ENCODE measurements at places on chromosomes 1 and 21.

GRCh38 chr1:76105372-76105771 lies 30.8 kb downstream of the ST6GALNAC3 start:
- DNase-seq: no peak

DNA sequence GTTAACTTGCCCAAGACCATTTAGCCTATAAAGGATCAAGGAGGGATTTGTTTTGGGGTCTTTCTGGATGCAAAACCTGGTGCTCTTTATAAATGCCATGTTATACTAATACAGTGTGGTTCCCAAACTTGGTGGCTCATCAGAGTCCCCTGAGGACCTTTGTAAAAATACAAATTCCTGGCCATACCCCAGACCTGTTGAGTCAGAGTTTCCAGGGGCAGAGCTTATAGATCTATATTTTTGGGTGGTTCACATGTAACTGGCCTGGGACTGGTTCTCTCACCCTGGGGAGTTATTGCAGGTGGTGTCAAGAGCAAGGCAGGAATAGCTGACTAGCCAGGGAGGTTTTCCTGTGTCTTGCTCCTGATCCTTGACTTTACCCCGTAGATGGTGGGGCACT lies 136.9 kb upstream of the HNRNPU start:
- DNase-seq: no peak

- DNase-seq: no peak
These were observed 7.8 kb upstream of the TMEM222 start for GRCh38 chr1:27314169-27314568.

GRCh38 chr1:210250665-210250997 lies 18.0 kb downstream of the SERTAD4 start:
- no peak for DNase-seq

DNA sequence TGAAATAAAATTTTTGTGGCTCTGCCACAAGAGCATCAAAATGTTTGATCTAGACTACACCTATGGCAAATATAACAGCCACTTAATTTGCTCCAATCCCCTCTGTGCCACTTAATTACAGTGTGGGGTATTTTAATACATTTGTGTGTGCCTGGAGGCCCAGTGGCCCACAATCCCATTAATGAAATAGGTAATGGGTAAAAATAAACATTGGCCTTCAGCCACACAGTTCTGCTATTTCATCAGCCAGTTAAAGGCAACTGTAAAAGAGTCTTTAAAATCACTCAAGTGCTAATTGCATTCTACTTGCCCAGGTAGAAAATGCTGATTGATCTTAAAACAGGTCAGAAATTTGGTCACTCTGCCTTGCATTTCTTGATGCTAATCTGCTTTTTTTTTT lies 151.6 kb upstream of the UBE2U start:
- DNase-seq: no peak

DNA sequence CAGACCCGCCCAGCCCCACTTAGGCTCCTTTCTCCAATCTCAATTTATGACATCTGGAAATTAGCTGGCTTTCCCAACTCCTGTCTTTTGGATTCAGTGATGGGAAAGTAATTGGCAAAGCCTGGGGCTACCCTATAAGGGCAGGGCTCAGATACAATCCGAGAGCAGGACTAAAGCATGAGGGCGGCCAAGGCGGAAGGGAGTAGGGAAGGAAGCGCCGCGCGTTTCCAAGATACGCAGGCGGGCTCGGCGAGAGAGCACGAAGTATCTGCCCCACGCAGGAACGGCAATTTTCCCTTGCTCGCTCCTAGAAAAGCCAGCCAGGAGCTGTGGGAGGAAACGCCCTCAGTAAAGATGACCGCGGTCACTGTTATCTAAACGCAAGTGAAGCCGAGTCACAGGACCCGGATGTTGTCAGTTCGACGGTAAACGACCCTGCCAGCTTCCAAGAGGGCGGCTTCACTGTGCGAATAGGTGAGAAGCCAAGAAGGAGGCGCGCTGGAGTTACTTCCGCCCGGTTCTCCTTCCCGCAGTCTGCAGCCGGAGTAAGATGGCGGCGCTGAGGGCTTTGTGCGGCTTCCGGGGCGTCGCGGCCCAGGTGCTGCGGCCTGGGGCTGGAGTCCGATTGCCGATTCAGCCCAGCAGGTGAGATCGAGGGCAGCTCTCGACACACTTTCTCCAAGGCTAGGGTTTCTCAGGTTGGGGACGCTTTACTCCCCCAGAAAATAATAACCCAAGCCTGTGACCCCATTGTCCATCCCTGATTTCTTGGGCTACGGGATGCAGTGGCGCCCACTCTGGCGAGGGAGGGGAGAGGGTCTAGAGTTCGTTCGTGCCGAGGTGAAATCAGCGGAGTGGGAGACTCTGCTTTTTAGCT lies at the start of gene NDUFS2:
Gene NDUFS2, plus strand, starts transcription at position 532 of the 877 bp plus-strand sequence. Its CDS starts 19 bp downstream, at position 551.
- peak; percentile 98 for DNase-seq

DNA sequence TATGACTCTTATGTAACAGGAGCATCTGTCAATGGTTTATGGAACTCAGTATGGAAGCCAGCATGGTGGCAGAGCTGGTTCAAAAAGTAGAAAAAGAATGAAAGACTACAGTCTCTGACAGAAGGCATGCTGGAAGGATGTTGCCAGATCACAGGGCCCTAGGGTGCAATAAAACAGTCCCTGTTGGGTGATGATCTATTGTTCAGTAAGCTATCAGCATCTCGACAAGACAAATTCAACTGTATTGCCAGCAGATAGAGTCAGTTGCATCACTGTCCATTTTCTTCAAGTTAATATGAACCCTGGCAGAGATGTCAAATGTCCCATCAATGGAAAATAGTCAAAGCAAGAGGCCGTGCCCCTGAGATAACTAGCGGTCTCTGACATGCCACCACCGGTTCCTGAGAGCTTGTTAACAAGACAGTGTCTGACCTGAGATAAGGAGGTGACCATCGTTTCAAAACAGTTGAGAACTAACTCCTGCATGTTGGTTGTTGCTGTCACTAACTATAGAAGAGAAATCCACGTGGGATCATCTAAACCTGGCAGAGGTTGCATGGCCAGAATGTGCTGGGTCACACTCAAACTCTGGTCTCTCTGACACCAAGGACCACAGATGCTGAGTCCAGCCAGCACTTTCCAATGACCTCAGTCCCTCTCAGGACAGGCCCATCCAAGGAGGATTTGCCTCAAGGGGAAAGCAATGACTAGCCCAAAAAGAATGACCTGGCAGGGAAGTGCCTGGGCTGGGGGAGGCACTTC lies 125.9 kb downstream of the RIPK4 start:
- no peak for DNase-seq

DNA sequence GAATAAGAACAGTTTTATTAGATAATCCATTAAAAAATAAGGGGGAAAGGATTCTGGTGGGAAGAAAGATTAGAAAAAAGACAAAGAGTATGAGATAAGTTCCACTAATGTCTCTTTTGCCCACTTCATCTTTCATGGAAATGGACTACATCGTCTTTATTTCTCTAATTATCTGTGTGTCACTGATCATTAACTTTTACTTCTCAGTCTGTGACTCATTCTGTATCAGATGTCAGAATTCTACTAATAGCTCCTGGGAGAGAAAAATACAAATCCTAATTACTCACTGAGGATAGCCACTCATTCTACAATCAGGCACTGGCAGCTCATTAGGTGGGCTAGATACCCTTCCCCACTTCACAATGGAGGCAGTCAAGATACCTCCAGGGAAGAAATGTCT lies 41.7 kb downstream of the ILDR2 start:
- no peak for DNase-seq

DNA sequence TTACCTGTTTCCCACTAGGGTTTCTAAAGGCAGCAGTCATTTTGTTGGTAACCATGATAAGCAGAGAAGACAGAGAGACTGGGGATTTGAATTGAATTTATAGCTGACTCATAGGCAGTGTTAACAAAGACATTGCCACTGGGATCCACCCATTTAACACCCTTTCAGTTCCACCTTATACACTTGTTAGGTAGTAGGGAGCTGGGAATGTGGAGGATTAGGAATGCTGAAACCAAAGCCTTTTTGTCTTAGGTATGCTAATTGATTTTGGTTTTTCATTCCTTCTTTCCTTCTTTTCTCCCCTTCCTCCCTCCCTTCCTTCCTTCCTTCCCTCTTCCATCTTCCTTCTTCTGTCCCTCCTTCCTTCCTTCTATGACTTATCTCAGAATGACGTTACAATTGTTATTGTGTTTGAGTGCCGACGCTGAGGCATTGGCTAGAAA lies 7.5 kb upstream of the EVI5 start:
- no peak for DNase-seq

DNA sequence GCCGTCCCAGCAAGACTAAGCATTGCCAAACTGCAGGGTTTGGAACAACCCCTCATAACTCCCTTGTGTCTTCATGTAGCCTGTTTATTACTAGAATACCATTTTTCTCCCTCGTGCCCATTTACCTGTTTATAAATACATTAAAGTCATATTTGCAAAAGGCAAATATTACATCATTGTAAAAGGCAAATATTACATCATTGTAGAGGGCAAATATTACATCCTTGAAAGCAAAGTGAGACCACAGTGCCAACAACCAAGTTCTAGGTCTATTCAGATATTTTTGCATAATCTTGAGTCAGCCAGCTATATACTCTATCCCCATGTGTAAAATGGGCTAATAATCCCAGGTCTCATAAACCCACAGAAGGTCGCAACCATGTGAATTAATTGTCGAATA lies 11.4 kb upstream of the FAM163A start:
- no peak for DNase-seq

GRCh38 chr21:27108228-27108627 lies 141.3 kb upstream of the ADAMTS5 start:
- no peak for DNase-seq

- no peak for DNase-seq
These were observed 4.1 kb downstream of the POGZ start for GRCh38 chr1:151455231-151455630.

DNA sequence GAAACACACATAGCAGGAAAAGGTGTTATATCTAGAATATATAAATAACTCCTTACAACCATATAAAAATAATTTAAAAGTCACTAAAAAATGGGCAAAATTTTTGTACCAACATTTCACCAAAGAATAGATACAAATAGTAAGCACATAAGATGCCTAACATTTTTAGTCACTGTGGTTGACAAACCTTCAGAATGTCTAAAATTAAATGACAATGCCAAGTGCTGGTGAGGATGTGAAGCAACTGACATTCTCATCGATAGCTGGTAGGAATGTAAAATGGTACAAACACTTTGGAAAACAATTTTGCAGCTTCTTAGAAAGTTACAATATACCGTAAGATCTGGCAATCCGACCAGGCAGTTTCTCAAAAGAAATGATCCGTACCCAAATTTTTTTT lies 14.4 kb upstream of the TOMM20 start:
- DNase-seq: no peak

DNA sequence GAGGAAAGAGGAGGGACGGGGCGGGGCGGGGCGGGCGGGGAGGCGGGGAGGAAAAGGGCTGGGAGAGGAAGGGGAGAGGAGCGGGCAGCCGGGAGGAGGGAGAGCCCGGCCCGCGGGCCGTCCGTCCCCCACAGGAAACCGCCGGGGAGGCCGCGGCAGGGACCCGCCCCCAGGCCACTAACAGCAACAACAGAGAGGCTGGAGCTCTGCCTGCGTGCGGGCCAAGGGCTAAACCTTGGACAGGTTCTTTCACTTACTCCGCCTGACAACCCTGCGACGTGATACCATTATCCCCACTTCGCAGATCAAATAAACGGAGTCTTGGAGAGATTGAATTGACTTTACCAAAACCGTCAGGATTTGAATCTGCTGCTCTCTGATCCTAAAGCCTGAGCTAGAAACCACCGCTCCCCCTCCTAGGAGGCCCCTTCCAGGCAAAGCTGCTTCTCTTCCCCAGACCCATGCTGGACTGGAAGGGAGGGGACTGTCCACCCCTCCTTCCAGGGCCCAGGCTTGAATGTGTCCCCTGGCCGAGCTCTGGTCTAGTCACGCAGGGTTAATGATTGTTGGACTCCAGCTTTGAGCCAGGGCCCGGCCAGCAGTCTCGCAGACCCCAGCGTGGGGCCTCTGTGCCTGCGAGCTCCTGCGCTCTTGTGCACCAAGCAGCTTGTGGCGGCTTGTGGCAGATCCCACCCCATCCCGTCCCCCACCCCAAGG lies at the start of gene EVA1B:
Gene EVA1B, minus strand, starts transcription at position 10 of the 717 bp plus-strand sequence. CDS start 608 bp downstream, outside the sequence.
- DNase-seq: peak; percentile 32

DNA sequence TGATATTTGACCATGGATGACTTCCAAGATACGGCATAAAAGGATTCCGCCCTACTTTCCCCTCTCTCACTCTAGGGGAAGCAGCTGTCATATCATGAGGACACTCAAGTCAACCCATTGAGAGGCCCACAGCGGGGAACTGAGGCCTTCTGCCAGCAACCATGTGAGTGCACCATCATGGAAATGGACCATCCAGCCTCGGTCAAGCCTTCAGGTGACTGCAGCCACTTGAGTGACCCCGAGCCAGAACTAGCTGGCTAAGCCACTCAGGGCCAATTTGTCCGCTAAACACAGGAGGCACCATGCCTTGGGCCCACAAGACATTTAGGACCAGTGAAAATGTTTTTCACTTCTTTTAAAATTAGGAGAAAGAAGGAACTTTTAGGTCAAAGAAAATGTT lies 11.1 kb upstream of the GJB5 start:
- no peak for DNase-seq

Data from CD4-positive, alpha-beta T cell treated with Interleukin-4 for 4 hours (primary cell).